ENCODE measurements at places on chromosomes 5 and 9. TPM values are rescaled to one million over a fixed set of nuclear protein-coding genes. Genes with fewer than 3 reads are reported as not detected.

Gene NEUROG1
- not detected for total RNA-seq

DNA sequence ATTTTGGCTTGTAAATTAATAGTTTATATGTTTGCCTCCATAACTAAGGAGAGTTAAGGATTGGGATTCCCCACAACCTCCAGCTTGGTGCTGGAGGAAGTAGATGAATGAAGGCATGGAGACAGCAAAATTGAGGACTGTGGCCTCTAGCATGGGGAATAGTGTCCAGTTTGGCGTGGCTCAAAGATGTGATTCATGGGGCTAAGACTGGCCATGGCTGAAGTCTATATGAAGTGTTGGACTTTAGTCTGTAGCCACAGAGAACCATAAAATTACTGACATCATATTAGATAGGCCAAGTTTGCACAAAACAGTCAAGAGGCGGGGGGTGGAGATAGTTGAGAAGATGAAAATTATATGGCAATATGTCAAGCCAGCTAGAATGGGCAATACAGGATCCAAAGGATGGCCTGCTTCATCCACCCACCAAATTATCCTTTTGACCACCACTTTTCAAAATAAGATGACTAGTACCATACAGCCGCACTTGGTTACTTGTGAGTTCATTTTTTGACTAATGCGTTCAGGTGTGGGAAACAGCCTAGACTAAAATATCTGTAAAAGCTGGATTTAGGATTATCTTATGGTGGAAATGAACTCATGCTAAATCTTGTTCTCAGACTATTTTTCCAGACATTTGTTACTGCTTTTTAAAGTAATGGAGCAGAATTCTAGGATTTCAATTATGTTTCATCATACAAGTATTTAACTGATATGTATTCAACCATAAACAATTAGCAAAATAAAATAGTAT, 40.2 kb downstream of the ZNF474 start:
- DNase-seq, result no peak

DNA sequence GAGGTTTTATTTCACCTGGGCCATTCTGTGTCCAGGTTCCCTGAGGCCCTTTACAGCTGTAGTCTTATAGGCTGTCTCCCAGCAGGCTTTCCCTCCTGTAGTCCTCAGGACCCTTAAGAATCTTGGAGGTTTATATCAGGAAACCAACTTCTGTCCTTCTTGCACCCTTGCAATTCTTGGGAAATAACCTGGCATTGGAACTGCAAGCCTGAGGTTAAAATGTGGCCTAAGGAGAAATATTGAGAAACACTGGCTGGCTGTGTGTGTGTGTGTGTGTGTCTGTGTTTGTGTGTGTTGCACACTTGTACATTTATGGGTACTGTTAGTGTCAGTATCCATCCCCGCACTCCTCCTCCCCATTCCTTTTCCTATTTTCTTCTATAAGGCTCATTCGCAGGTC, 168.9 kb downstream of the PAPPA start:
- no peak for DNase-seq

- DNase-seq, result no peak
These were observed 52.3 kb upstream of the EGFL7 start for GRCh38 chr9:136610426-136610825.

DNA sequence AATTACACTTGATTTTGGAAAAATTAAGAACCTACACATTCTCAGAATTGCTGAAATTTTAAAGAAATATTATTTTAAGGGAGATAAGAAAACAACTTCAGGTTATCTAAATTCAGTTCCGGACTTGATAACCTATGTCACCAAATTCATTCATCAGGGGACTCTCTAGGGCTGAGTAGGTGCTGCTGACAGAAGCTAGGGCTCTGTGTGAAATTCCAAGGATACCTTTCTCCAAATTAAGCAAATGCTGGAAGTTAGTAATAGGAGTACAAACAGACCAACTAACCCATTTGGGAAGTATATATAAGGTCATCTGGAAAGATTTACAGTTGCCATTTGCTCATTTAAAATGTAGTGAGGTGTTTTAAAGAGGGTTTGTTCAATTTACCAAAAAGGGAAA, 84.3 kb downstream of the SMIM23 start:
- no peak for DNase-seq

DNA sequence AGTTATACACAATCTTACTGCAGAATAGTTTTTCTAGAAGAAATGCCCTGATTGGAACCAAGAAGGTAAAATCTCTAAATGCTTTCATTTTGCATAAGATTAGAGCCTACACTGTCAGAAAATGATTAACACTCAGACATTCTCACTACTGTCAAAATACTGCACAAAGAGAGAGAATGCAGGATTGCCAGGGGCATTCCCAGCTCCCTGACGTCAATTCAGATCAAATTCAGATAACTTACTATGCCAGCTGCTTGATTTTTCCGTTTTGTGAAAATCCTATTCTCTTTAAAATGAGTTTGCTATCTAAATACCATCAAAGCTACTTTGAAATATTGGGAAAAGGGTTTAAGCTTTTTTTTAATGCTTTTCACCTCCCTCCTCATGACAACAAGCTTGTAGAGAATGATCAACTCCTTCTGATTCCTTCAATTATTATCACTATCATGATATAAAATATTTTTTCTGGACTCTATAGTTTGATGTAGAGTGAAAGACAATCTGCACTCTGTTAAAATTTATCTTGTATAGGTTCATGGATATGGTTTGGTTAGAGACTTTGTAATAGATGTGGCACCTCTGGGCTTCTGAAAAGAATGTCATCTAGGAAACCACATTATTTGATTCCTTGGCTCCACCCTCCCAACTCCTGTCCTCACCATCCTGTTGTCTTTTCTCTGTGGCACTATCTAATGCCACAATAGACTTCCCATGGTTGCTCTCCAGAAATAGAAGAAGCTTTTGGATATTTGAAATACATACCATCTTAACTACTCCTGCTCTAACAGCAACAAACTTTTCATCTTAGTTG, 407.7 kb downstream of the PDE4D start:
- DNase-seq, result no peak

DNA sequence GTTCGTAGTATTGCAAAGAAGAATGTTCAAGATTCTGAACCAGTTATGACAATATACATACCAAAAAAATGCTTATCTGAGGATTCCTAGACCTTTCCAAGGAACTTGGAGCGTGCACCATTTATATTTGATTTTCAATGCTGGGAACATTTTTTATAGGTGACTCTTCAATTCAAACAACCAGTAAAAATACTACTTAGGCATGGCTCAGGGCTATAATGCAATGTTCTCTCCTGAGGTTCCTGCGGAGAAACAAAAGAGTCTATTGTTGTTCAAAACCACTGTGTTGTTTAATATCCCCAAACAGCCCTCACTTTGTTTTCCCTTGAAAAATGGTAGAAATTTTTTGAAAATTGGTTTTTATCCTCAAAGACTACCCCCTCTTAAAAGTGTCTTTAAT, 335.7 kb upstream of the IZUMO3 start:
- DNase-seq, result no peak

All from heart right ventricle (tissue), 16 donors.